ENCODE measurements at places on chromosomes 7 and 10.

DNA sequence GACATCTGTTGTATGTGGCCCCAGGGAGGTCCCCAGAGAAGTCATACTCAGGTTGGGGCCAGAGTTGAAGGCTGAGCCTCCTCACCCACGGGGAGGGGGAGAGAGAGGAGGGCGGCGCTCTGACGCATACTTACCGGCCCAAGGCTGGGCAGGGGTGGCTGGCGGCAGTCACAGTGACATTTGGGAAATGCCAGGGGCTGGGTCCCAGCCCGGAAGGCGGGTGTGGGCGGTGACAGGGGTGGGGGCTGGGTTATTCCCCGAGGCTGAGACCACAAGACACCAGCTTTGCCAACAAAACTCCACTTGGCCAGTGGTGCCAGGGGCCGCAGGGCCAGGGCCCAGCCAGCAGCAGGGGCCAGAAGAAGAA, 41.1 kb downstream of the RASGEF1A start:
- no peak for DNase-seq

GRCh38 chr10:44749151-44749550, 162.0 kb upstream of the TMEM72 start:
- no peak for DNase-seq

GRCh38 chr10:86960003-86960862, 1.8 kb downstream of the SNCG start:
- peak; percentile 37 for DNase-seq

GRCh38 chr10:130018730-130019185, 54.7 kb upstream of the EBF3 start:
- DNase-seq = peak; percentile 14

- no peak for DNase-seq
These were observed 401.3 kb downstream of the DNAJB6 start for GRCh38 chr7:157738066-157738460.

GRCh38 chr10:125114761-125115391, 45.5 kb downstream of the CTBP2 start:
- no peak for DNase-seq

DNA sequence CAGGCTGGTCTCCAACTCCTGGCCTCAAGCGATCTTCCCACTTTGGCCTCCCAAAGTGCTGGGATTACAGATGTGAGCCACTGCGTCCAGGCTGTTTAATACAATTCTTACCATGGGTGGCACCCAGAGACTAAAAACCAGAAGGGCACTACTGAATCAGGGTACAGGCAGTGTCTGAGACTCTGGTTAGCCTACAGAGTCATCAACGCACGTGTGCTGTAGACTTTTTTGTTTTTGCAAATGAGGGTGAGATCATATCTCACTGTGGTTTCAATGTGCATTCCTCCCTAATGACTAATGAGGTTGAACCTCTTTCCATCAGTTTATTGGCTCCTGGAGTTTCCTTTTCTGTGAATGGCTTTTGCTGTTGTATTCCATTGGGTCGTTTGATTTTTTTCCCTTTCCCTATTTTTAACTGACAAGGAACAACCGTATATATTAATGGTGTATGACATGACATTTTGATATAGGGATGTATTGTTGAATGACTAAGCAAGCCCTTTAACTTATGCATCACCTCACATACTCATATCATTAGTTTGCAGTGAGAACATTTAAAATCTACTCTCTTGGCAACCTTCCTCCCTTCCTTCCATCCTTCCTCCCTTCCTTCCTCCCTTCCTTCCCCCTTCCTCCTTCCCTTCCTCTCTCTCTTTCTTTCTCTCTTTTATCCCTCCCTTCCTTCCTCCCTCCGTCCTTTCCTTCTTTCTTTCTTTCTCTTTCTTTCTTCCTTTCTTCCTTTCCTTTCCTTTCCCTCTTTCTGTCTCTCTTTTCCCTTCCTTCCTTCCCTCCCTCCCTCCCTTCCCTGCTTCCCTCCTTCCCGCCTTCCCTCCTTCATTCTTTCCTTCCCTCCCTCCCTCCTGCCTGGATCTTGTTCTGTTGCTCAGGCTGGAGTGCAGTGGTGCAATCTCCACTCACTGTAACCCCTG, 9.3 kb upstream of the TMEM270 start:
- DNase-seq = peak; percentile 37

DNA sequence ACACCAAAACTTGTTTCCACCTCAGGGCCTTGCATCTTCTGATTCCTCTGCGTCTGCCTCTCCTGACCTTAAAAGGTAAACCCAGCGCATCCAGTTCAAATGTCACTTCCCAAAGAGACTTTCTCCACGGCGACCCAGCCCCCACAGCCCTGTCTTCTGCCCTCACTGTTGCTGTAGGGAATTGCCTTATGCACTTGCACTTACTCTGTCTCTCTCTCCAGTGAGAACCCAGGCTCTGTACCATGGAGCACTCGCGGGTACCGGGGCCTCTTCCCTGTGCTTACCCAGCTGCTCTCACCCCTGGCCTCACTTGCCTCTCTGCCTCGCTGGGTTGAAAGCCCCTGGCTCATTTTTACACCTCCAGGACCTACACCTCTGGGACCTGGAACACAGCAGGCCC, 48.4 kb downstream of the AOC1 start:
- DNase-seq = no peak

DNA sequence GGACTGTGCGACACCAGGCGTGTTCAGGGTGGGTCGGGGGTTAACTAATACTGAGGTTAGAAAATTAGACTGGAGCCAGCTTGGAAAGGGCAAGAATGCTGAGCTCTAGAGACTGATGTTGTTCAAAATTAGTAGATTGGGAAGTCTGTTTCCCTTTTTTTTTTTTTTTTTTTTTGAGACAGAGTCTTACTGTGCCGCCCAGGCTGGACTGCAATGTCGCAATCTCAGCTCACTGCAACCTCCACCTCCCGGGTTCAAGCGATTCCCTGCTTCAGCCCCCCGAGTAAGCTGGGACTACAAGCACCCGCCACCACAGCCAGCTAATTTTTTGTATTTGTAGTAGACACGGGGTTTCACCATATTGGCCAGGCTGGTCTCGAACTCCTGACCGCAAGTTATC, 2.7 kb upstream of the CPVL start:
- DNase-seq = no peak

DNA sequence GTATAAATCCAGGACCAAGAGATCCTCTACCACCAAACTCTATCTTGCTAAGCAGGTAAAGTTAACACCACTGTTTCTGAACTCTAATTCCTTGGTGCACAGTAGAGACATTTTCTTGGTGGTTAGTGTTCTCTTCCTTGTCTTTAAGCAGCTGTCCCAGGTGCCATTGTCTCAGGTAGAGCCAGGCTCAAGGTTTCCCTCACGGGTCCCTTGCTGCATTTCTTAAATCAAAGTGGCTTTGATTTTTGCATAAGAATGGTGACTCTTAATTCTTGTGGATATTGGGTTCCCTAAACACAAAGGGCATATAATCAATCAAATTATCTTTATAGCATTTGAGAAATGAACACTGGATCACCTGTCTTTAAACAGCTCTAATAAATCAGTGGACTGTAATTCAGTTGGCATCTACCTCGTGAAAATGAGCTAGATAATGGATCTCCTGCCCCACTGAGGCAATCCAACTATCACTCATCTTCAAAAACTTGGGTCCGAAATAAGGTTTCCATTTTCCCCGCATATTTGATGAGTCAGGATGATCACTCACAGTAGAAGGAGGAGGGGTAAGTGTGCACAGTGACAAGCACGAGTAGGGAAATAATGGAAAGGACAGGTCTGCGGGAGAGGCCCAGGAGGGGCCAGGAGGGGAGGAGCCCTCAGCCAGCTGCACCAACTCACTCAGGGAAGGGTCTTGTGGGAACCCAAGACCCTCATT, 2.4 kb downstream of the ABCC2 start:
- no peak for DNase-seq

DNA sequence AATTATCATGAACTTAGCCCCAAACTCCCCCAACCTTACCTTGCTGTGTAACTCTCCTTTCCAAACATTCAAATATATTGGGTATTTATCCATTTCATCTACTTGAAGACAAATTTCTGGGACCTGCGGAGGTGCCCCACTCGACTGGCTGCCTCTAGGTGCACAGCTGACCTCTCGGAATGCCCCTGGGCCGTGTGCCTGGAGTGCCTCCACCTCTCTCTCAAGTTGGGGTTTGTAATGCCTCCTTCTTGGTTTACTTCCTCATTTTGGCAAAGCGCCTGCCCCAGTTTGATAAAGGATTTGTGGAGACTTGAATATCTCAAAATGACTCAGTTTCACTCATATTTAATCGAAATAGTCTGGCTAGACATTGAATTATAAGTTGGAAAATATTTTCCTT, 16.6 kb downstream of the ZNF777 start:
- no peak for DNase-seq

GRCh38 chr7:100588438-100588837, 2.3 kb downstream of the FBXO24 start:
- DNase-seq = no peak

DNA sequence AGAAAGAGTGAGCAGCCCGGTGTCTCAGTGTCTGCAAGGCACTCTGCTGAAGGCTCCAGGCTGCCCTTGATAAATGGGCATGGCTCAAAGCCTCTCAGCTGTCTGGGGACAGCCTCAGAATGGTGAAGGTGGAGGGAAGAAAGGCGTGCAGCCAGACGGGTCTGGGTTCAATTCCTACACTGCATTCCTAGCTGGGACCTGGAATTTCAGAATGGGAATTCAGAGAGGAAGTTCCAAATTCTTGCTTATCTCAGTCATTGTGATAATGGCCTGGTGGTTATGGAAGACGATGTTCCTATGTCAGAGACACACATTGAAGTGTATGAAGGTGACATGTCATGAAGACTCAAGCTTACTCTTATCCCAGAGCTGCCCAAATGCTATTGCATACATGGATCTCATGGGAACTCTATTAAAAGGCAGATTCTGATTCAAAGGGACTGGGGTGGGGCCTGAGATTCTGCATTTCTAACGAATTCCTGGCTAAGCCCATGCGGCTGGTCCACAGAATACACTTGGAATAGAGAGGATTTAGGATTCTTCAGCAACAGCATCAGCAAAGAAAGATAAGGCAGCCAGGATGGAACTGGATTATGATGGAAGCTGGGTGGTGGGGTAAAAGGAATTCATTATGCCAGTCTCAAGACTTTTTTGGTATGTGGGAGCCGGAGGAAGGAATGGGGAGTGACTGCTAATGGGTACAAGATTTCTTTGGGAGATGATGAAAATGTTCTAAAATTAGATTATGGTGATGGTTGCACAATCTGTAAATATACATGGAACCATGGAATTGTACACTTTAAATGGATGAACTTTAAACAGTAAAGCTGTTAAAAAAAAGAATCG, 82.6 kb upstream of the ZMIZ1 start:
- DNase-seq = no peak

DNA sequence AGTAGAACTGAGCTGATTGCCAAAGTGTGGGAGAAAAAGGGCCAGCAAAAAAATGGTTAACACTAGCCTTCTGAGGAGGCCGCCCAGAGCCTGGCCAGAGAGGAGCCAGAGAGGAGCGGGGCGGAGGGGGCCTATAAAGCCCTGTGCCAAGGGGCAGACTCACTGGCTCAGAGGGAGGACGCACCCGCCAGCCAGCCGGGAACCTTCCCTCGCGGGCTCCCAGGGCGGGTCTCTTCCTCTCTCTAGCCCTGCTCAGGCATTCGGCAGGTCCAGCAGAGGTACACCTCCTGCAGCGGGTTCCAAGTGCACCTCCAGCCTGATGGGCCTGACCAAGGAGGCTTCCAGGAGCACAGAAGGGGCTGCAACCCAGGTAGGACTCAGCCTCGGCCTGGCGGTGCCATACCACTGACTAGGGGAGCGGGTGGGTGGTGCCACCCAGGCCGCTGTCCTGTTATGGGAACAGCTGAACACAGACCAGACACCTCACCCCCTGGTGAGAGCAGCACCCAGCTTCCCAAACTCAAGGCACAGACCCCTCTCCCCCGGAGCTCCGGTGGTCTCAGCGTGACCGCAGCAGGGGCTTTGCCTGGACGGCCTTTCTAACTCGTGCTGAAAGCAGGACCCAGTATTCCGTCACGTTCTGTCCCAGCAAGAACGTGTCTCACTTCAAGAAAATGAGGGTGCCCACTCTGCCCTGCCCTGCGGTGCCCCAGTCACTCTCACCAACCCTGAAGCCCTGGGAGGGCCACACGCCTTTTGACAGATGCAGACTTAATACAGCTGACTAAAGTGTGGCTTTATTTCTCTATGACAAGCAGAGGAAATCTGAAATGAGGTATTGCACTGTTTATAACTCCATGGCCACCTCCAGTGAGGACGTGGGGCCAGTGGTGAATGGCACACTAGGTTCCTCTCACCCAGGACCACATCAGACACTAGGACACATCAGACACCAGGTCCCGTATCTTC, at the start of gene GPER1:
GPER1 (plus strand) TSS at position 162 of the 969 bp plus-strand sequence. CDS start 3,616 bp downstream, outside the sequence.
- DNase-seq = no peak

DNA sequence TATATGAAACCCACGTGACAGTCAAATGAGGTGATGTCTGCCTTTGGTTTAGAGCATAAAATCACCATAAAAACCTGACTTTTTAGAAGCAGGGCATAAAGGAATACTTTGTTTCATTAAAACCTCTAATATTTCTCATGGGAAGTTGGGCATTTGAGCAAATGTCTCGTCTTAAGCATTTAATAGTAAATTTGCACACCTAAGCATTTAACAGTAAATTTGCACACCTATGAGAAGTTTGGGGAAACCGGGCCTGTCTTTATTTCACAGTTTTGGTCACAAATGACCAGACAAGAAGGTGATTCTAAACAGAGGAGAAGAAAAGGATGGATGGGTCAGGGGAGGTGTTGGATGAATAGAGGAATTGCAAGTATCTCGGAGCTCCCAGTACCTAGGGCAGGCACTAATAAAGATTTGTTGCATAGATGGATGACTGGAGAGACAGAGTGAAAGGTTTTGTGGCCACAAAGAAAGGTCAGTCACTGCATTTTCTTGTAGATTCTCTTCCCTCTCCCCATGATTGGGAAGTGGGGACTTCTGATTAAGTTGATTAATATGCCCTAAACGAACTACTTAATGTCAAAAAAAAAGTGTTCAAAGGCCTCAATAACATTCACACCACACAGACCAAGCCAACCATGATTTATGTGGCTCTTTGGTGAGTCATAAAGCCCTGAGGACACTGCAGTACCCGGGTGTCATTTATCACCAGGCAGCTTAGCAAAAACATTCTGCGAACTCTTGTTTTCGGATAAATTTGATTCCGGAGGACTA, 158.2 kb downstream of the SPAG6 start:
- DNase-seq = no peak

DNA sequence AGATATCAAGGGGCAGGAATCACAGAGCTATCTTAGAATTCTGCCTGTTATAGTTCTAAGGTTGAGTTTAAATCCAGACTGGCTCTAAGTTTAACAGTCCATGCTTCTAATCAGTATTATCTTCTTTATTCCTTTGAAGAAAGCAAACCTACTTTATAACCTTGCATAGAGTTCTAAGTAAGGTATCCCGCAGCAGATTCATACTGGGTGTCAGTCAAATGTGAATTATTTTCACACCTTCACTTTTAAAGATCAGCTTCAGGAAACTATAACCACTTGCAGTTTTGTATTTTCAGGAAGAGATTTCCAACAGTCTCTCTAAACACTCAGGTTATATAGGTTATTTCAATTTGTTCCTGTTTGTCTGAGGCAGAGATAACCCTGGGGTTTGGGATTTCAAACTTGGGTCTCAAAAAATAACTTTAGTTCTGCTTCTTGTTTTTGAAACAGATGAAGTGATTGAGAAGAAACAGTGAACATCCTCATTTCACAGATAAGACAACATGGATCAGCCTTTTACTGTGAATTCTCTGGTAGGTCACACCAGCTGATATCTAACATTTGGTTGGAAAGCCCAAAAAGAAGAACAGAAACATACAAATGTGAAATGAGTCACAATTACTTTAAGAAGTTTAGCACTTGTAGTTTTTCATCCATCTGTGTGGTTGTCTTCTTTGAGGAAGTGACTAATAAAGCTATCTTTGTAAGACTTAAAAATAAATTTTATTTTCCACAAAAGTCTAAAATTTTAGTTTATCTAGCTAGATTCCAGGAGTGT, 21.4 kb downstream of the STAMBPL1 start:
- DNase-seq = no peak
